ENCODE measurements at places on chromosomes 13 and 19.

DNA sequence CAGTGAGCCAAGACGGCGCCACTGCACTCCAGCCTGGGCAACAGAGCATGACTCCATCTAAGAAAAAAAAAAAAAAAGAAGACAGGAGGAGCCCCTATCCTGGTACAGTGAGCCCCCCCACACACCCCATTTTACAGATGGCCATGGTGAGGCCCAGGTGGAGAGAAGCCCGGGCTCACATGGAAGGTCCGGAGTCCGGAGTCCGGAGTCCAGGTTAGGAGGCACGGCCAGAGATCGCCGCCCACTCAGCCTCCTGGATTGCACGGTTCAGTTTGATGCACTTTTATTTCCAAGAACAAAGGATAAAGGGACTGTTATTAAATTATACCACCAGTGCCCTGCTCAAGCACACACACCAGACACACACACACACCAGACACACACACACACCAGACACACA lies 11.3 kb upstream of the BTBD2 start:
- no peak for DNase-seq

- no peak for DNase-seq
Measured at GRCh38 chr13:48939728-48940127, 36.0 kb upstream of the FNDC3A start.

DNA sequence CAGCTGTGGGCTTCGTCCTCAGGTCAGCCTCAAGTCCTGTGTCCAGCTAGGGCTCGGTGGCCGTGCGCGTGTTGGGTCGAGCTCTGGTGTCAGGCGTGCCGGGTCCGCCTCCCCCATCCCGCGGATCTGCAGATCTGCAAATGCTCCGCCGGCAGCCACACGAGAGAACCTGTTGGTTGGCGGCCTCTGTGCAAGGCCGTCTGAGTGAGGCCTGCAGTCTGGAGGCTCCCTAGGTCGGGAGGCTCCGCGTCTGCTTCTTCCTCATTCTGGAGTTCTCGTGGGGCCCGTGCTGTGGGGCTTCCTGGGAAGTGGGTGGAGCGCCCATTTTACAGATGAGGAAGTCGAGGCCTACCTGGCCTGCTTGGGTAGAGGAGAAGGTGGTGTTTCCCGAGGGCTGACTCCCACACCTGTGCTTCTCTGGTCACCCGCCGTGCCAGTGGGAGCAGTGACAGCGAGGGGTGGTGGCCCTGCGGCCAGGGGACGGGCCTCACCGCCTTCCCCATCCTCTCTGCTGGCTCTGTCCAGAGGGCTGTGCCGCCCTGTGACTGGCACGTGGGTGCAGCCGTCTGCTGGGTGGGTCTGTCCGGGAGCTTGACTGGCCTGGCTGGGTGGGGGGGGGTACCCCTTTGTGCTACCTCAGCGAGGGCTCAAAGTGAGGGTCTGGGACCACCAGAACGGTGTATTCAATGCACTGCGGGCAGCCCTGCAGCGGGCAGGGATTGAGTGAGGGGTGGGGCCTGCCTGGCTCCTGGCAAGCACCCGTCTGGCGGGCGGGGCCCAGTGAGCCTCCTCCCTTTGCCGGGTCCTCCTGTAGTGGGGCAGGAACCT lies 3.3 kb downstream of the CSNK1G2 start:
- DNase-seq, result no peak

DNA sequence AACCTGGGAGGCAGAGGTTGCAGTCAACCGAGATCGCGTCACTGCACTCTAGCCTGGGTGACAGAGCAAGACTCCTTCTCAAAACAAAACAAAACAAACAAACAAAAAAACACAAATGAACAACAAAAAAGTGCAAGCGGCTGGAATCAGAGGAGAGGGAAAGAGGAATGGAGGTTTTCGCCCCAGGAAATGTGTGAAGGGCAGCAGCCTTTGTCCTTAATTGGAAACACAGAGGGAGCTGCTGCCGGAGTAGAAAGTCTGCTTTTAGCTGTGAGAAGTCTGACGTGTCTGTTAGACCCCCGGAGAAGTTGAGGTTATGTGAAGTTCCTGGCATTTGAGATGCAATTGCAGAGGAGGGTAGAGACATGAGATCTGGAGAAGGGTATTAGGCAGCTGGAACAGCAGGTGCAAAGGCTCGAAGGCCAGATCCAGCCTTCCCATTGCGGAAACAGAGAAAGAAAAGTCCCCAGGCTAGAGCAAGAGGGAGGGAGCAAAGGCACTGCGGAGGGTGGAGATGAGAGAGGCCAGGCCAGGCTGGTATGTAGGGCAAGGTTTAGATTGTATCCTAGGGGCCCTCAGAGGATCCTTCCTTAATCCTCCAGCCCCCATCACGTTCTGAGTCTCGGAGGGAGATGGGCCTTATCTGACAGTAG lies 473 bp downstream of the TMIGD2 start:
- DNase-seq, result no peak

- no peak for DNase-seq
Measured at GRCh38 chr19:50379602-50380001, 3.3 kb downstream of the NR1H2 start.

DNA sequence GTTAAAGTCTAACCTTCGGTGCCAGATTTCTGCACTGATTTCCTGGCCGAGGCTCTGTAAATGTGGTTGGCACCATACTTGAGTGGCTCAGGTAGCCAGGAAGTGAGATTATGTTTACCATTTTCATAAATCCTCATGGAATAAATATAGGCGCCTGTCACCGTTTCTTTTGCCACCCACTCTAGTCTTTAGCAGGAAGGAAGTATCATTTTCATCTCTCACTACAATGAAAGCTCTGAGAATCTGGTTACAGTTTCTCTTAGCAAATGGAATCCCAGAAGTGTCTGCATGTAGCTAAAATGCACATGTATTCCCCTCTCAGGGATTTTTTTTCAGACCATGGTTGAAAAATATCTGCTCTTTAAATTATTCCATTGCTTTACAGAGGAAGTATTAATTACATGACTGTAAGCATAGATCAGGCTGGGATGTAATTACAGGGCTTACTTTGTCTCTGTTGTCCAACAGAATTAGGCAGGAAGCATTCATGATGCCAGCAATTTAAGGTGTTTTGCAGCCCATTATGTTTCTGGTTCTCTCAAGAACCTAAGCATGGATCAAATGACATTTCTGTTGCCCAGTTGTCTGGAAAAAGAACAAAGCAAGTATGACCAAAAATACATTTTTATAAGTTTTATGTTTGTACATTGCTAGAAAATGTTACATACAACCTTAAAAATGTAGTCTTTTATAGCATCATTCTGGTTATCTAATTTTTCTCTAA lies 221.7 kb upstream of the SPRY2 start:
- DNase-seq, result no peak

DNA sequence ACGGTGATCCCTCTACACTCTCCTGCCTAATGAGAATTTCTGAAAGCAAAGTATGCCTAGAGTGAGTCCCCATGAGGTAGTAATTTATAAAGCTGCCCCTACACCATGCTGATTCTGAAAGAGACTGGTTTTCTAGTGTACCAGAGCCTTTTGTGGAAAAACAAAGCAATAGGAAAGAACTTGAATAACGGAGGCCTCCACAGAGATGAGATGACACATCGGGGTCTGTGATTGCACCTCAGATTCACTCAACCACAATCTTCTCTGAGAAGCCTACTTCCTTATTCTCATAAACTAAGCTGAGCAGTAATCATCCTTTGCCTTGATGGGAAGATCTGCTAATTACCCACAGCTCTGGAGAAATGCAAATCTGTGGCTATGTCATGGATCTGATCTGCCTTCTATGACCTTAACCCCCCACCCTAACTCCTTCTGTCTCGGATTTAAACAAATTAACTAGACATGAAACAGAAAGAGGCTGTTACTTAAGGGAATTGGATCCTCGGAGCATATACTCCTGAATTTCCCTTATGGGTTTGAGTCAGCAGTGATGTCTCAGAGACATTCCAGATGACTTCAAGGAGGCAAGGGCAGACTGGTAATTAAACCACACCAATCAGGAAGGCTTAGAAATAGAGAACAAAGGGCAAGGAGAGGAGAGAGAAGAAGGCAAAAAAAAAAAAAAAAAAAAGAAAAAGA lies 128.0 kb downstream of the DCT start:
- no peak for DNase-seq

DNA sequence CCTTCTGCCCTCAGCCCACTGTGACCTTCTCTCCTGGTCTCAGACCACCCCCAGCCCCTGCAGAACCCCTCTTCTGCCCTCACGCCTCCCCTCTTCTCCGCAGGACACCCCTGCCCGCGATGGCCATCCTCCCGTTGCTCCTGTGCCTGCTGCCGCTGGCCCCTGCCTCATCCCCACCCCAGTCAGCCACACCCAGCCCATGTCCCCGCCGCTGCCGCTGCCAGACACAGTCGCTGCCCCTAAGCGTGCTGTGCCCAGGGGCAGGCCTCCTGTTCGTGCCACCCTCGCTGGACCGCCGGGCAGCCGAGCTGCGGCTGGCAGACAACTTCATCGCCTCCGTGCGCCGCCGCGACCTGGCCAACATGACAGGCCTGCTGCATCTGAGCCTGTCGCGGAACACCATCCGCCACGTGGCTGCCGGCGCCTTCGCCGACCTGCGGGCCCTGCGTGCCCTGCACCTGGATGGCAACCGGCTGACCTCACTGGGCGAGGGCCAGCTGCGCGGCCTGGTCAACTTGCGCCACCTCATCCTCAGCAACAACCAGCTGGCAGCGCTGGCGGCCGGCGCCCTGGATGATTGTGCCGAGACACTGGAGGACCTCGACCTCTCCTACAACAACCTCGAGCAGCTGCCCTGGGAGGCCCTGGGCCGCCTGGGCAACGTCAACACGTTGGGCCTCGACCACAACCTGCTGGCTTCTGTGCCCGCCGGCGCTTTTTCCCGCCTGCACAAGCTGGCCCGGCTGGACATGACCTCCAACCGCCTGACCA lies 3.3 kb downstream of the LRFN3 start:
- DNase-seq, result no peak

GRCh38 chr19:46402725-46403124 lies 10.6 kb downstream of the CCDC8 start:
- DNase-seq, result no peak

GRCh38 chr19:14545716-14546082 lies 16.3 kb downstream of the TECR start:
- DNase-seq, result no peak

DNA sequence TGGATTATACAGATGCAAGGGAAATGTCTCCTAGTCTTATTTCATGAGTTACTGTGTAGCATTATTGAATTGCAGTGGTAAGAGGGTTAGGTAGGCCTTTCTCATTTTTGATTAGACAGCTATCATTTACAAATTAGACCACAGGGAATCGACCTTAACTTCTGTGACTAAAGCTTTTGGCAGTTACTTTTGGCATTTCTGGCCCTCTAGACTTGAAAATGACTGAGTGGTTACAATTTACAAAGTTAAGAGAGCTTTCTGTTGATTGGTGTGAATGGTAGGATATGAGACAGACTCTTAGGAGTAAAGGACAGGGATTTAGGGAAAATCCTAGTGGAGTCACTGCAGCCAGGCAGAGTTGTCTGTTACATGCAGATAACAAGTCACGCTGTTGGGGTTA lies 86.1 kb downstream of the GGACT start:
- no peak for DNase-seq

GRCh38 chr19:19628501-19629134 lies 598 bp upstream of the LPAR2 start:
- peak; percentile 96 for DNase-seq

- DNase-seq, result no peak
Measured at GRCh38 chr19:18762125-18763023, 28.7 kb downstream of the COMP start.

GRCh38 chr19:50377051-50377461 lies 799 bp downstream of the NR1H2 start:
- peak; percentile 90 for DNase-seq

DNA sequence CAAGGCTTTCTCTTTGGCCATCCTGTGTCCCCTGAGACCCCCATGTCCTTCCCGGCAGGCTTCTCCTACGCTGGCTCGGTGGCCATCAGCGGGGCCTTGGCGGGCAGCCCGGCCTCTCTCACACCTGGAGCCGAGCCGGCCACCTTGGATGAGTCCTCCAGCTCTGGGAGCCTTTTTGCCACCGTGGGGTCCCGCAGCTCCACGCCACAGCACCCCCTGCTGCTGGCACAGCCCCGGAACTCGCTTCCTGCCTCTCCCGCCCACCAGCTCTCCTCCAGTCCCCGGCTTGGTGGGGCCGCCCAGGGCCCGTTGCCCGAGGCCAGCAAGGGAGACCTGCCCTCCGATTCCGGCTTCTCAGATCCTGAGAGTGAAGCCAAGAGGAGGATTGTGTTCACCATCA lies 14.2 kb downstream of the PLEKHJ1 start:
- DNase-seq, result no peak

- DNase-seq, result no peak
Measured at GRCh38 chr13:24670174-24670573, 10.0 kb upstream of the ATP12A start.

GRCh38 chr13:75771818-75772217 lies 135.7 kb downstream of the LMO7 start:
- DNase-seq, result no peak

DNA sequence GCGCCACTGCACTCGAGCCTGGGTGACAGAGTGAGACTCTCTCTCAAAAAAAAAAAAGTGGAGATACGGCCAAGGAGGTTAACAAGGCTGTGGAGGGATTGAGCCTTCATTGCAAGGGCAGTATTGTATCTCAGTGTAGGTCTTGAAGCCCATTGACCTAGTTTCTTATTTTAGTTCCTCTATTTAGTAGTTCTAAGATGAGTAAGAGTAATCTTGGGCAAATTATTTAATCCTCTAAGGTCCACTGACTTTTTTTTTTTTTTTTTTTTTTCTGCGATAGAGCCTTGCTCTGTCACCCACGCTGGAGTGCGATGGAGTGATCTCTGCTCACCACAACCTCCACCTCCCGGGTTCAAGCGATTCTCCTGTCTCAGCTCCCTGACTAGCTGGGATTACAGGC lies 14.3 kb upstream of the ILF3 start:
- no peak for DNase-seq

DNA sequence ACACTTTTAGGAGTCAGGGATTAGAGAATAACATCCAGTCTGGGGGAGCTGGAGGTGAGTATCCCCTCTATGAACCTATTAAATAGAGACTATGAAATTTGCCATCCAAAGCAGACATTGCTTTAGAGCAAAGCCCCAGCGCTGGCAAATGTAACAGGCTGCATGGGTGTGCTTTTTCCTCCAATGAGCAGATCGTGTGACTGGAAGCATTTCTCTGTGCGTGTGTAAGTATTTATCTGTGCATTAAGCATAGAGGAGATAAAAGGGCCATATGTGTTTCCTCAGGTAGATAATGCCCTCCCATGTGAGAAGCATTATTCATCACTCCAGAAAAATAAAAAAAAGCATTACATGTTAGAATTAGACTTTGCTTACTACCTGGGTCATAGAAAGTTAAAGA lies 924 bp downstream of the TNFSF13B start:
- no peak for DNase-seq
